ENCODE measurements at places on chromosomes 6 and 20.

GRCh38 chr6:43271103-43271815 is 26.8 kb upstream of the SLC22A7 start:
- H3K27ac ChIP-seq, result no peak overlapping the region
- H3K4me3 ChIP-seq, result no peak overlapping the region
- peaks cover 22% of the 10 kb centered on the region for H3K27me3 ChIP-seq

DNA sequence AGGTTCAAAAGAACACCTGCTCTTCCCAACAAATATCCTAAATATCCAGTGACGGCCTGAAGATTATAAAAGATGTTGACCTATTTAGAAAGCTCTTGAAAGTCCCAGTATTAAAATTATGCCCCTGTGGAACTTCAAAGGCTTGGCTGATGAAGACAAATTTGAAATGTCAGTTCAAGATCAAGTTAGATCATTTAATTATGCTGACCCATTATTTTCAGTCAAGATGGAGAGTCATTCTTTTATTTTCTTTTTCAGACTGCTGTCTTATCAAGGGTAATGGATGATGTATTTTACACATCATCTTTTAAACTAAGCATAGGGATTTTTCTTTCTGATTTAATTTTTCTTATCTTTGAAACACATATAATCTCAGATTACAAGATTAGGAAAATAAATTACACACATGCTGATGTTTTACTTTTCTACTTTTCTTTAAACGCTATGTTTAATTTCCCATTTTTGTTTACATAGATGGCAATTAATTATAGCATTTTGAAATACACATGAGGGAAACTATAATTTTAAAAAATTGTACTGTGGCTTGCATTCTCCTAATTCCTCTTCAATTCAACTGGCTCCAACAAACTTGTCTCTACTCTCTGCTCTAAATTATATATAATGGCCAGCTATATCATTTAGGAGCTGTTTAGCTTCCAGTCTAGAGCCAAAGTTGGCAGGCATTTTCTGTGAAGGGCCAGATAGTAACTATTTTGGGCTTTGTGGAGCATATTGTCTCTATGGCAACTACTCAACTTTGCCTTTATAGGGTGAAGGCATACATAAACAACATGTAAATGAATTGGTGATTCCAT is 123.7 kb downstream of the RCAN2 start:
- H3K27me3 ChIP-seq, result no peaks in the 10 kb centered on the region
- H3K4me3 ChIP-seq, result no peak overlapping the region
- no peaks in the 10 kb centered on the region for H3K36me3 ChIP-seq
- DNase-seq, result no peak
- no peak overlapping the region for H3K27ac ChIP-seq

- no peaks in the 10 kb centered on the region for H3K4me1 ChIP-seq
- H3K36me3 ChIP-seq, result no peaks in the 10 kb centered on the region
- no peak overlapping the region for H3K4me3 ChIP-seq
- H3K27ac ChIP-seq, result no peak overlapping the region
These were observed 206.8 kb downstream of the SIM1 start for GRCh38 chr6:100257793-100258395.

DNA sequence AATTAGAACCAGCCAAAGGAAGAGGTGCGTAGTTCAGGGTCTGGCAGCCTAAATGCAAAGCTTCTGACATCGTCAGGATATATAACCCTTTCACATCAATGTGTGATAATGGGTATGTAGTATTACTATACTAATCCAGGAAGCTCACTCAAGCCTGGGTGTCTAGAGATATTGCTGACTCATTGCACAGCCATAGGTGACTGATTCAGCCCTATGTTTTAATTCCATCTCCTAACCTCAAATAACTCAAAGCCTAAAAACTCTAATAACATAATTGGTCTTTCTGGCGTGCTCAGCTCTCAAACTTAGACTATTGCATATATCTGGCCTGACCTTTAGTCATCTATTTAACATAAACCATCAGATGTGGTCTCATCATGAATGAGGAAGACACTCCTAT is 658.4 kb downstream of the TBC1D32 start:
- H3K27me3 ChIP-seq, result no peaks in the 10 kb centered on the region
- no peak overlapping the region for H3K27ac ChIP-seq
- no peaks in the 10 kb centered on the region for H3K4me1 ChIP-seq
- H3K36me3 ChIP-seq, result no peaks in the 10 kb centered on the region
- no peak for DNase-seq

- H3K27me3 ChIP-seq, result no peaks in the 10 kb centered on the region
- H3K36me3 ChIP-seq, result peaks cover 13% of the 10 kb centered on the region
- peak; percentile 28 for DNase-seq
- H3K4me3 ChIP-seq, result peak overlapping the region; percentile 13
- H3K27ac ChIP-seq, result no peak overlapping the region
These were observed 6.8 kb downstream of the SLC17A9 start for GRCh38 chr20:62959101-62959971.

GRCh38 chr20:21569586-21569985 is 55.7 kb upstream of the NKX2-2 start:
- DNase-seq, result no peak
- H3K4me3 ChIP-seq, result no peak overlapping the region
- H3K27me3 ChIP-seq, result no peaks in the 10 kb centered on the region
- no peaks in the 10 kb centered on the region for H3K4me1 ChIP-seq
- H3K27ac ChIP-seq, result no peak overlapping the region

- H3K4me1 ChIP-seq, result peaks cover 27% of the 10 kb centered on the region
- no peak for DNase-seq
- peaks cover 3% of the 10 kb centered on the region for H3K27me3 ChIP-seq
- peaks cover 2% of the 10 kb centered on the region for H3K36me3 ChIP-seq
- no peak overlapping the region for H3K27ac ChIP-seq
These were observed 516 bp upstream of the IRF4 start for GRCh38 chr6:390914-391558.

- peak overlapping the region; percentile 59 for H3K27ac ChIP-seq
- peak overlapping the region; percentile 27 for H3K4me3 ChIP-seq
- H3K4me1 ChIP-seq, result peaks cover 13% of the 10 kb centered on the region
- H3K27me3 ChIP-seq, result peaks cover 9% of the 10 kb centered on the region
These were observed 127.4 kb upstream of the AFDN start for GRCh38 chr6:167699141-167699931.

DNA sequence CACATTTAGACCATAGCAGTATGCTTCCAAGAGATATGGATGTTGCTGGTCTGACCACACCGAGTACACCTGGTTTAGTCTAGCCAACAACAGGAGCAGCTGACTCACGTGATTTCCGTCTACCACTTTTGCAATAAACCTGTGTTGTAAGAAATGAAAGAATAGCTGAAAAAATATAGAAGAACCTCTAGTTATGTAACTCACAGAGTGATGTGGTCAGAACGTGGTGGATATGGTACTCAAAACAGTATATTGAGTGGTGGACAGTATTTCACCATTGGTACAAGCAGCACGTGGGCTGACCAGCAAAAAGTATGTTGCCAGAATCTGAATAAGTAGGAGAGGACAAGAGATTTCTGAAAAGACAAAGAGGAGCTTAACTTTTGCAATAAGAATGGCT is 226.9 kb downstream of the TBC1D7 start:
- no peak overlapping the region for H3K4me3 ChIP-seq
- H3K27me3 ChIP-seq, result no peaks in the 10 kb centered on the region
- no peak overlapping the region for H3K27ac ChIP-seq
- no peak for DNase-seq
- no peaks in the 10 kb centered on the region for H3K36me3 ChIP-seq
- H3K4me1 ChIP-seq, result peaks cover 7% of the 10 kb centered on the region

GRCh38 chr6:17635568-17635967 is 35.5 kb downstream of the FAM8A1 start:
- H3K27me3 ChIP-seq, result no peaks in the 10 kb centered on the region
- no peak overlapping the region for H3K4me3 ChIP-seq
- no peak overlapping the region for H3K27ac ChIP-seq
- peaks cover 59% of the 10 kb centered on the region for H3K36me3 ChIP-seq
- DNase-seq, result no peak

DNA sequence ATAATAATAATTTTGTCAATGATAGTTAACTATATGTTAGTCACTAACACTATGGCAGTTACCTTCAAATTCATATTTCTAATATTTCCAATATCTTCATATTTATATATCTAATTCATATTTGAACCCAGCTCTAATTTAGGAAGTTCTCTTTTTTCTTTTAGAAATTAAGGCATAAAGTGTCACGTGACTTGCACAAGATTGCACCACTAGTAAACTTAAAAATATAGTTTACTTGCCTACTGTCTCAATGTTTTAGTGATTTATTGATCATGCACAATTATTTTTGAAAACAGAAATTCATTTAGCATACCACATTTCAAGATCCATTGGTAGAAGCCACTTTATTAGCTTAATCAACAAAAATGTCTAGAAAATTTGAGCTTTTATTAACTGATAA is 508.7 kb upstream of the ZNF337 start:
- H3K27me3 ChIP-seq, result peaks cover 13% of the 10 kb centered on the region
- no peaks in the 10 kb centered on the region for H3K36me3 ChIP-seq
- DNase-seq, result no peak
- H3K4me3 ChIP-seq, result no peak overlapping the region

- no peak for DNase-seq
- H3K36me3 ChIP-seq, result no peaks in the 10 kb centered on the region
- no peak overlapping the region for H3K27ac ChIP-seq
- no peak overlapping the region for H3K4me3 ChIP-seq
- H3K4me1 ChIP-seq, result peaks cover 3% of the 10 kb centered on the region
These were observed 3.7 kb upstream of the ARID1B start for GRCh38 chr6:156773476-156773875.

DNA sequence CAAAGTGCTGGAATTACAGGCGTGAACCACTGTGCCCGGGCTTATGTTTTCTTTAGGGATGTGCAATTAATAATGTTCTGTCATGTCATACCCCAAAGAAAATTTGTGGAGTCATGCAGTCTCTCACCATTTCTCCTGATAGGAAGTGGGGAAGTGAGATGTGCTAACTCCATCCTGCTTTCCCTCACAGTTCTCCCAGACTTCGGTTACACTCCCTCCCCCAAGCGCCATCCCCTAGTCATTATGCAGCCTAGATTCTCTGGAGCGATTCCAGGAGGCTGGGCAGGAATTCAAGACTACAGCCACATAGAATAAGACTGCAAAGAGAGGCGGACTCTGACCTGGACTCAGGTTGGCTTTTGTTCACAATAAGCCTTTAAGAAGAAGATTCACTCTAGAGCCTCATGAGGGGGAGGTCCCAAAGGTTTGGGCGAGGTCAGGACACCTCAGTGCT is 271.4 kb downstream of the ALDH8A1 start:
- no peaks in the 10 kb centered on the region for H3K36me3 ChIP-seq
- H3K4me1 ChIP-seq, result no peaks in the 10 kb centered on the region

- no peak overlapping the region for H3K27ac ChIP-seq
- H3K4me3 ChIP-seq, result no peak overlapping the region
- no peaks in the 10 kb centered on the region for H3K36me3 ChIP-seq
- H3K4me1 ChIP-seq, result no peaks in the 10 kb centered on the region
These were observed 70.7 kb downstream of the LYRM2 start for GRCh38 chr6:89567630-89568390.

DNA sequence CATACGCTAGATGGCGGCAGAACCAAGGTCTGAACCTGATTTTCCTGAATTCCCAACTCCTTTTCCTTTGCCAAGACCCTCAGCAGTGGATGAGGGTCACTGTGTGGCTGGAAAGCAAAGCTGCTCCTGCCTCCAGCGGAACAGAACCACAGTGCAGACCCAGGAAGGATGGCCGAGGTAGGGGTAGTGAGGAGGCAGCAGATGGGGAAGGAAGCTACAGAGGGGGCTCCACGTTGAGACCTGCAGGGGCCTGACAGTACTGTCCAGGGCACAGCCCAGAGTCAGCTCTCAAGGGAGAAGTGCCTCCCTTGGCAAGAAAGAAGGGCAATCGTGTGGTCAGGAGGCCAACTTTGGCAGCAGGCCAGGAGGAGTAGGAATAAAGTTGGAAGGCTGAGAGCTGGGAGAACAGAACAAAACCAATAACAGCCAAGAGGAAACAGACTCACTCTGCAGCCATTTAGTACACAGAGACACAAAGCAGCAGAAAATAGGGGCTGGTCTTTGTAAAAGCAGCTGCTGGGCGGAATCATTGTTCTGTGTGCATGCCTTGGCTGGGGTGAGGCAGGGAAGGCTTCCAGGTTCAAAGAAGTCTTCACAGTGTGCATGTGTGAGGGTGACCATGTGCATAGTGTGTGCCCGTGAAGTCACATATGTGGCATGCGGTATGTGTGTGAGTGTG is 3.1 kb downstream of the GABRR2 start:
- no peak overlapping the region for H3K27ac ChIP-seq
- no peak for DNase-seq
- H3K4me3 ChIP-seq, result no peak overlapping the region

DNA sequence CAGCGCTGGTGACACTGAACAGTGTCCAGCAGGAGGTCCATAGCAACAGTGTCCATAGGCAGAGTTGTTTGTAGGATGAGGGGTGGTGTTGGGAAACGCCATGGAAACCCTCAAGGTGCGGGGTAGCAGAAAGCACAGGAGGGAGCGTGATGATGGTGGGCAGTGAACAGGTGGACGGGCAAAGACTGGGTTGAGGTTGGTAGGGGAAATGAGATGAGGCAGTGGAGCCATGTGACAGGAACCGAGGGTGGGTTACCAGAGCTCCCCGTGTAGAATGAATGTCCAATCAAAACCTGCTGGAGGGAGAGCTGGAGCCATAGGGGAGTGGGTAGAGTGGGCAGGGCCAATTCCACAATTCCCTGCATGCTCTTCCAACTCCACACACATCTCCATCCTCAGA is 38.0 kb downstream of the HLA-DPB1 start:
- peaks cover 37% of the 10 kb centered on the region for H3K4me1 ChIP-seq
- no peak for DNase-seq
- H3K27ac ChIP-seq, result peak overlapping the region; percentile 31
- no peaks in the 10 kb centered on the region for H3K36me3 ChIP-seq
- peaks cover 24% of the 10 kb centered on the region for H3K27me3 ChIP-seq

DNA sequence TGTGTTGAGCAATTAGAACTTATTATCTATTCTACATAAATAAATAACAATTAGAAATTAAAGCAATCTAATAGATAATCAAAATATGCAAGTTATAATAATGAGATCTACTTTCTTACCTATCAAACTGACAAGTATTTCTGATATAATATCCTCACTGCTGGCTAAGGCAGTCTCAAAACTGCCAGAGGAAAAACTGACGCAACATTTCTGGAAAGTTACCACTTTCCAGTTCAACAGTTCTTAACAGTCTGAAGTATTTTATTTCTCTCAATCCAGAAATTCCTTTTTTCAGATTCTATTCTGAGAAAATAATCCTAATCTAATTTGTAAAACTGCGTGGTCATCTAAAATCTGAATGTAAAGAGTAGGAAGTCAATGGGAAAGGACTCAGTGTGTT is 121.0 kb downstream of the TRDN start:
- no peaks in the 10 kb centered on the region for H3K27me3 ChIP-seq
- H3K4me3 ChIP-seq, result no peak overlapping the region
- no peak overlapping the region for H3K27ac ChIP-seq
- DNase-seq, result no peak
- no peaks in the 10 kb centered on the region for H3K4me1 ChIP-seq

All from natural killer cell (primary cell).